Stimulated activated CD8-positive, alpha-beta memory T cell treated with anti-CD3 and anti-CD28 coated beads, Interleukin-7, amount 100 ng/mL, for 1 hour (primary cell): ENCODE measurements at places on chromosomes 4 and X.

GRCh38 chrX:153886915-153887314 lies 942 bp upstream of the L1CAM start:
- no peak for DNase-seq

DNA sequence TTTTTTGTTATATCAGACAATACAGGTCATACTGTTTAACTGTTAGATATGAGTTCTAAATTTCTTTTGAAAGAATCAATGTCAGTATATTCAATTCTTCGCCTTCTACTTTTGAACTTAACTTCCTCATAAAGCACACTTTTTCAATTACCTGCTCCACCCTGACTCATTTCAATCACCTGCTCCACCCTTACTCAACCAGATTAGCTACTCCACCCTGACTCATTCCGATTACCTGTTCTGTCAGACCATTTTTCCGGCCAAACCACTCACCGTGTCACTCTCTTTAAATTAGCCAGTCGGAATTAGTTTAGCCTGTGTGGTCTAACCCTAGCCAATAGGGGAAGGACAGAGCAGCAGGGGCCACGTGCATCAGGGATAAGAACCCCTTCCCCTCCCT lies 751.8 kb upstream of the POU3F4 start:
- DNase-seq, result no peak

- no peak for DNase-seq
Observed at GRCh38 chrX:11059933-11060332, 51.2 kb upstream of the HCCS start.

GRCh38 chr4:74311696-74312313 lies 3.5 kb downstream of the EPGN start:
- no peak for DNase-seq

DNA sequence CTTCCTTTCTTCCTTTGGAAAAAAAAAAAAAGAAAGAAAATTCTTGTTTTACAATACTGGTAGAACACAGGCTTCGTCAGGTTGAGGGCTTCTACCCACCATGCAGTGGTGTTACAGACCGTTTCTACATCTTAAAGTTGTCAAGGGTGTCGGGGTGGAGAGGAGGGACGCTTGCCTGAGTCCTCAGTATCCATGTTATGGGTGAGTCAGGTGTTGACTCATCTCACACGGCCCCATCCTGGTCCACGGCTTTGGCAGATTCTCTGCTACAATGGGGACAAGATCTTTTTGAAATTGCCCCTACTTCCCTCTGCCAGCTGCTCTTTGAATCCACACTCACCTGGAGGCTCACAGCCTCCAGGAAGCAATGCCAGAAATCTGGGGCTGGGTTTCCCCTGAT lies 310.3 kb upstream of the ZFP42 start:
- no peak for DNase-seq

GRCh38 chr4:55431710-55432336 lies 36.1 kb downstream of the TMEM165 start:
- no peak for DNase-seq
